ENCODE measurements at places on chromosomes 13 and 19.

DNA sequence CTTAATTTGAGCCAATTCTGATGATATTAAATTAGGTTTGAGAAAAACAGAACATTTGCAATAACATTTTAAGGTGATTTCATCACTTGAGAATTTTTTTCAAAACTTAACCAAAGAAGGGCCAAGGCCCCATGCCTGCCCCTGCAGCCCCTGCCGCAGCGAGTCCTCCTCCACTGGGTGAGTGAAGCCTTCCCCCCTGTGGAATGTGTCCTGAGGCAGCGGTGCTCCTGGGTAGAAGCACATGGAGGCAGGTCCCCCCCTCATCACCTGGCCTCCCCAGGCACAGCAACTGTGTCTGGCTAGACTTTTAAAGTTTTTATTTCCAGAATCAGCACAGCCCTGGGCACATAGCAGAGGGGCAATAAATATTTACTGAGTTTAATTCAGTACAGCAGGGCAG lies 10.8 kb downstream of the SOX1 start:
- no peak for DNase-seq

- DNase-seq: no peak
Measured at GRCh38 chr13:79830426-79830825, 349.5 kb downstream of the NDFIP2 start.

GRCh38 chr19:49881672-49882394 lies 4.3 kb downstream of the TBC1D17 start:
- no peak for DNase-seq

GRCh38 chr13:44271915-44272341 lies 101.7 kb upstream of the SERP2 start:
- no peak for DNase-seq

- DNase-seq: peak; percentile 89
Measured at GRCh38 chr19:14023404-14024235, 4.3 kb upstream of the RLN3 start.
